Upper lobe of left lung (tissue), 6 donors: ENCODE measurements at places on chromosomes 6 and 20. TPM values are rescaled to one million over a fixed set of nuclear protein-coding genes. Genes with fewer than 3 reads are reported as not detected.

Gene NDUFAF5
- total RNA-seq = 28.9 TPM

DNA sequence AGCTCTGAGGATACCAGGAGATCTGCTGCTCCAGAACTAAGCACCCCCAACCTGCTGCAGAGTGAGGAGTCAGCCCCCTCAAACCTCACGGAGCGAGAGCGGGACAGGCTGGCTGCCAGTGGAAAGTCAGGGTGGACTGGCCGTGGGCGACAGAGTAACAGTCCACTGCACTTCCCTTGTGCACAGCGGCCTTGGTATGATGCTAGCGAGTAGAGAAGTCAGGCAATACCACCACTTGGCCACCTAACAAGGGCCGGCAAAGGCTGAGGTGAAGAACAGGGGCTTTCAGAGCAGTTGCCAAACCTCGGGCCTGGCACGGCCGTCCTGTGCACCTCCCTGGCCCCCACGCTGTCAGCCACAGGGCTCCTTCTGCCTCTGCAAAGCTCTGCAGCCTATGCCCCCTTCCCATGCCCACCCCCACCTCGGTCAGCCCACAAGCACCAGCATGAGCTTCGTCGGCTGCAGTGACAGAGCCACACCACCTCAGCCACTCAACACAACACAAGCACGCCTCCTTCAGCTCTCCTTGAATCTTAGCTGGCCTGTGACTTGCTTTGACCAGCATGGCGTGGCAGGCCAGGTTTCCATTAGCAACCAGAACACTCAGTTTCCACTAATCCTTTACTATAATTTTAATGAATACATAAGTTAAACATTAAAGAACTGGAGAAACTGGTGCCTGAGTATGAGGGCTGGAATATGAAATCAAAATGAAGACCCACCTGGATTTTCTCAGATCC is 127.6 kb upstream of the SNX9 start:
- no peak for DNase-seq

DNA sequence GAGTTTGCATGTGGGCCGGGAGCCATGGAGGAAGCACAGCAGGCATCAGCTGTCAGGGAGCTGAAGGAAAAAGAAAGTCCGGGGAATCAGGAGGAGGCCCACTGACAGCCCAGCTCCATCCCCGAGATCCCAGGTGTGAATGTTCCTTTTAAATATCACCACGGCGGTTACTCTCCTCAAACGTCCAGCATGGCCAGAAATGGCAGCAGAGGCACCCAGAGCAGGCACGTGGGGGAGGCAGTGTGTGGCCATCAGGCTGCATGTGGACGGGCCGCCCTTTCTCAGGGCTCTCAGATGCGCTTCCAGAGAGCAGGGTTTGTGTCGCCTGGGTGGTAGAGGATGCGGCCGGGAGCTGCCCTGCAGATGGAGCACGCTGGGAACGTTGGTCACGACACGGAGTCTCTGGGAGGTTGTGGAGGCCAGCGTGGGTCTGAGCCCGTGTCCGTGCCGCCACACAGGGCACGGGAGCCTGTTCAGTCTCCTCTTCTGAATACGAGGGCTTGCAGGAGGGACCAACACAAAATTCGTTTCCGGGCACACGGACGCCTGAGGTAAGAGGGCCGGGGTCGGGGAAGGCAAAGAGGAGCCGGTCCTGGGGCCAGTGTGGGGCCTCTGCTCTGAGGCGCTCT is 45.3 kb upstream of the DACT2 start:
- peak; percentile 64 for DNase-seq

Gene PMEPA1
- 60.9 TPM for total RNA-seq

DNA sequence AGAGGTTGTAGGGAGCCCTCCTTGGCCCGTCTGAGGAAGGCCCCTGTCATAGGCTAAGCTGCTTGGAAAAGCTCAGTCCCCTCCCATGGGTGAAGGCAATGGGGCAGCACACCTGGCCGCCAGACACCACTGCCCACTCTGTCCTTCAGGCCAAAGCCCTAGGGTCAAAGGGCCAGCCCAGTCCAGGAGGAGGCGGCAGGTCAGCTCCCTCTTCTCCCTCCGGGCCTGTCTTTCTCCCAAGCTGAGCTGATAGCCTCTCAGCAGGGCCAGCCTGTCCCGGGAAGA is 5.1 kb upstream of the CLPSL2 start:
- DNase-seq = no peak

Gene NEURL2
- 4.4 TPM for total RNA-seq

- no peak for DNase-seq
Measured at GRCh38 chr6:105545228-105545920, 142.5 kb upstream of the PREP start.

DNA sequence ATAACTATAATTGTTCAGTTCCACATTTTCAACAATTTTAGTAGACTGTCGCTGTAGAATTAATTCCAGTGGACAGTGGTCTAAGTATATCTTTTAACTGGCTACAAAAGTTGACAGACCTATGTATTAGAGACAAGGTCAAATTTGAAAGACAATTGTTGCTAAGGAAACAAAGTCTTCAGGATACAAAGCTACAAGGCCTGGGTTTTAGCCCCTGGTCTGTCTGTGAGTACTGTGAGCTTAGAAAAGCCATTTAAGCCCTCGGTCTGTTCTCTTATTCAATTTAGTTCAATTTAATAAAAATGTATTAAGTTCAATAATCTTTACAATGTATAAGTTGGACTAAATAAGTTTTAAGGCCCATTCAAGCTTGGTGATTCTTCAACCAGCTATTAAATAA is 352.5 kb downstream of the HDGFL1 start:
- DNase-seq = no peak

Gene OARD1
- 21.1 TPM for total RNA-seq

Gene HLA-DMB
- 105 TPM for total RNA-seq

DNA sequence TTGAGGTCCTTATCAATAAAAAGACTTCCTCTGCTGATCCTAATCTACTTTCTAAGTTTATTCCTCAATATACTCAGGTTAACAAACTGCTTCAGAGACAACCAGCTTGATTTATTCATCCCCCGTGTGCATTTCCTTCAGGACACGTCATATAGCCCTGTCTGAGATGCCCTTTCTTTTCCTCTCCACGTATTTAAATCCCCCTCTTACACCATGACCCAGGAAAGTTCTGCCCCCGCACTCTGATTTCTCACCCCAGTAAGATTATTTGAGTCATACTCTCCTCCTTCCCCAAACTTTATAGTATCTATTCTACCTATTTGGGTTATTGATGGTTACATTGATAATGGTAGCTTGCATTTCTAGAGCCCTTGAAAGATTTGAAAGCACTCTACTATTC is 9.8 kb upstream of the CGA start:
- DNase-seq = no peak

DNA sequence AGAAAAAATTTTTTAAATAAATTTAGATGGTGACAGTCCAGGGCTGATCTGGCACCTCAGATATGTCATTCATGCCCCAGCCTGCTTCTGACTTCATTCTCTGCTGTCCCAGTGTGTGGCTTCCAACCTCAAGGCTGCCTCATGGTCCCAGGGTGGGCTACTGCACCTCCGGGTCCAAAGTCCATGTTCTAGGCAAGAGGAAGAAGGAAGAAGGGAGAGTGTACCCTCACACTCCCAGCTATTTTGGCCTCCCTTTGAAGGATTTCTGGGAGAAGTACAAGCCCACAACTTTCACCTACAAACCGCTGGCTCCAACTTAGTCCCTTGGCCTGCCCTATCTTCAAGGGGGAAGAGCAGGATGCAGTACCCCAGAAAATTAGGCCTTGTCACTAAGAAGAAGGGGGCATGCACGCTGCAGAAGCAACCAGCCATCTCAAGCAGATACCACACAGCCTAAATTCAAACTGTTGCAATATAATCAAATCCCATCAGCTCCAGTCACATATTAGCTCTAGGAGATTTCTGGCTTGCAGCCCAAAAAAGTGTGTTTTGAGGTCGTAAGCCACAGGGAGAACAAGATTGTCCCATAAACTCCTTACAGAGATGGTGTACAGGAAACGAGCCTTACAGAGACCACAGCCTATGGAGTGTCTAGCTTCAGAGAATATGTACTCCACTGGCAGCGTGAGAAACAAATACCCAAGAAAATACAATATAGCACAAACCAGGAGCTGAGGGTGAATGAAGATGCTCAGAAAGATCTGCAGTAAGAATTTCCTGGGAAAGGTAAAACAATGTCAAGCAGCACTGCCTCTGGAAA is 906 bp upstream of the BTN3A2 start:
- no peak for DNase-seq

Gene CGA
- not detected for total RNA-seq

GRCh38 chr20:50498071-50498776 is 12.0 kb upstream of the PTPN1 start:
- DNase-seq = no peak

GRCh38 chr20:50406610-50407136 is 103.5 kb upstream of the PTPN1 start:
- no peak for DNase-seq

GRCh38 chr20:33236351-33236750 is 555 bp downstream of the BPIFA1 start:
- DNase-seq = no peak

Gene BPIFB1
- total RNA-seq = 171 TPM

Gene CTAGE9
- total RNA-seq = not detected

GRCh38 chr6:35048631-35049083 is 92.5 kb downstream of the TCP11 start:
- no peak for DNase-seq

DNA sequence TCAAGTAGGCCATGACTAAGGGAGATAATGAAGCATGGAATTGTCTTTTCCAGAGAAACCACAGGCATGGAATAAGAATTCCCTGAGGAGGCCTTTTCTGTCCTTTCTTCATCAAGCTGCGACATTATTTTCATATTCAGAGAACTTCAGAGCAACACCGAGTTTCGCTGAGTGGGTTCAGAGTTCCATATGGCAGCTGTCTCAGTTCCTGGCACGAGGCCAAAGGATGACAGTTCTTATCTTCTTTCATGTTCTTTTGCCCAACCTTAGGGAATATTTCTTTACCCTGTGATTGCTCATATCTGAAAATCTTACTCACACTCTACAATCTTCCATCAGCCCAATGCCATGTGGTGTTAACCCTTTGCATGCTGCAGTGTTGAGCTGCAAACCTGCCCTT is 135.3 kb upstream of the BMP2 start:
- no peak for DNase-seq

Gene MLN
- total RNA-seq = not detected

DNA sequence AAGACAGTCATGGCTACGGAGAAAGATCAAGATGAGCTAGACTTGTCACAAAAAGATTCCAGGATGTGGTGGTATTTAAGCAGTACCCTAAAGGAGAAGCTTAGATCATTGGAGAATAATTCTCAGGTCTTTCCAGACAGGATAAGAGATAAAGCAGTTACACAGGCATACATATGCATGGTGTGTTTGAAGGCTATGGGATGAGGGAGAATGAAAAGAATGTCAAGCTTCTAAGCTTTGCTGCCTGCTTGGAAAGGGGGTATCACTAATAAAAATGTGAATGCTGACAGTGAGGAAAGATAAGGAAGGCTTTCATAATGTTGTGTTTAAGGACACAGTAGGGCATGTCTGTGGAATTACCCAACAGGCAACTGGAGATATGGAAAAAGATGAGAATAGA is 28.1 kb downstream of the RWDD2A start:
- DNase-seq = no peak

Gene ZNF335
- 32.8 TPM for total RNA-seq
